ENCODE measurements at places on chromosomes 16 and 17. TPM values are rescaled to one million over a fixed set of nuclear protein-coding genes. Genes with fewer than 3 reads are reported as not detected.

The CRLF3 gene
- total RNA-seq = 16.2 TPM

The MPP3 gene
- 14.2 TPM for total RNA-seq

The KATNIP gene
- 14.5 TPM for total RNA-seq

The PRRT2 gene
- 0.48 TPM for total RNA-seq

The KRT15 gene
- total RNA-seq = 2.8 TPM

The SSTR5 gene
- total RNA-seq = 0.37 TPM

The STXBP4 gene
- total RNA-seq = 3.5 TPM

The VAT1L gene
- not detected for total RNA-seq

The OR3A3 gene
- total RNA-seq = not detected

The SULT1A4 gene
- 39.9 TPM for total RNA-seq

The NAE1 gene
- 61.5 TPM for total RNA-seq

The CRYM gene
- 1.9 TPM for total RNA-seq

The CTRB1 gene
- total RNA-seq = not detected
